ENCODE measurements at places on chromosomes 12 and 14.

DNA sequence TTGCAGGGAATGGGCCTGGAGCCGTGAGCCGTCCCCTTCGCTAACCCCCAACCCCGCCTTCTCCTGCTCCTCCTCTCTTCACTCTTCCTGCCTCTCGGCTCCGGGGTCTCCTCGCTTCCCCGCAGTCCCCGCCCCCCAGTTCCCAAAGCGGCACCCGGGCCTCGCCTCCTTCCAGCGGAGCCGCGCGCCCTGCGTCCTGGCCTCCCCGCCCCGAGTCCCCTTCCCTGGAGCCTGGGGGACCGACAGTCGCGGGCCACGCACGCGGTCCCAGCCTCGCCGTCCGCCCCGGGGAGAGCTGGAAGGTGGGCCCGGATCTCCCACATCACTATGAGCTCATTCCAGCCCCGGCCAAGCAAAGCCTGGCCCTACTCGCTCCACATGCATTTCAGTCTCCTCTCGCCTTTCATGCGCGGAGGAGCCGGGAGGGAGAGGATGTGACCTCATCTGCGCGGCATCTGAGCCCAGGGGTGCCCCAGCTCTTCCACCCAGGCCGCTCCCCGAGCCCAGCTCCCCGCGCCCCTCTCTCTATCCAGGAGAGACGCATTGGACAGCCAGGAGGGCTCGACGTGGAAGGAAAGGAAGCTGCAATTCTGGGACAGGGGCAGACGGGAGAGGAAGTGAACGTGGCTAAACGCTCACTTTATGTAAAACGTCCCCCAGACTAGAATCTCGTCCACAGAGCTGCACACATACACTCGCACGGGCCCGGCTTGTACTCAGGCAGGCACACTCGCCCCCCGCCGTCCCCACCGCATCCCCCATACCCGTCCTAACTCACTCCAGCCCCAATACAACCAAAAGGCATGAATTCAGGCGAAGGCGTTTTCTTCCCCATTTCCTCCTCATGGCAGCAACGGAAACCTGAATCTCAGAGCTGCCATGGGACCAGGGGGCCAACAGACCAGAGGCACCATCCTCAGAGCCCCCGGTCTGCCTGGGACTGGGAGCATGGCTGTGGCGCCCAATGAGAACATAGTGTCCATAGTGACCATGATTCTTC is 108.7 kb upstream of the CCND2 start:
- DNase-seq: no peak

DNA sequence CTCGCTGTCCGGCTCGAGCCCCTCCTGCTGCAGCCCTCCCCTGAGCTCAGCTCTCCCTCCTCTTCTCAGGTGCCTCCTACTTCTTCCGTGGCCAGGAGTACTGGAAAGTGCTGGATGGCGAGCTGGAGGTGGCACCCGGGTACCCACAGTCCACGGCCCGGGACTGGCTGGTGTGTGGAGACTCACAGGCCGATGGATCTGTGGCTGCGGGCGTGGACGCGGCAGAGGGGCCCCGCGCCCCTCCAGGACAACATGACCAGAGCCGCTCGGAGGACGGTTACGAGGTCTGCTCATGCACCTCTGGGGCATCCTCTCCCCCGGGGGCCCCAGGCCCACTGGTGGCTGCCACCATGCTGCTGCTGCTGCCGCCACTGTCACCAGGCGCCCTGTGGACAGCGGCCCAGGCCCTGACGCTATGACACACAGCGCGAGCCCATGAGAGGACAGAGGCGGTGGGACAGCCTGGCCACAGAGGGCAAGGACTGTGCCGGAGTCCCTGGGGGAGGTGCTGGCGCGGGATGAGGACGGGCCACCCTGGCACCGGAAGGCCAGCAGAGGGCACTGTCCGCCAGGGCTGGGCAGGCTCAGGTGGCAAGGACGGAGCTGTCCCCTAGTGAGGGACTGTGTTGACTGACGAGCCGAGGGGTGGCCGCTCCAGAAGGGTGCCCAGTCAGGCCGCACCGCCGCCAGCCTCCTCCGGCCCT is 22.8 kb downstream of the MMP17 start:
- no peak for DNase-seq

DNA sequence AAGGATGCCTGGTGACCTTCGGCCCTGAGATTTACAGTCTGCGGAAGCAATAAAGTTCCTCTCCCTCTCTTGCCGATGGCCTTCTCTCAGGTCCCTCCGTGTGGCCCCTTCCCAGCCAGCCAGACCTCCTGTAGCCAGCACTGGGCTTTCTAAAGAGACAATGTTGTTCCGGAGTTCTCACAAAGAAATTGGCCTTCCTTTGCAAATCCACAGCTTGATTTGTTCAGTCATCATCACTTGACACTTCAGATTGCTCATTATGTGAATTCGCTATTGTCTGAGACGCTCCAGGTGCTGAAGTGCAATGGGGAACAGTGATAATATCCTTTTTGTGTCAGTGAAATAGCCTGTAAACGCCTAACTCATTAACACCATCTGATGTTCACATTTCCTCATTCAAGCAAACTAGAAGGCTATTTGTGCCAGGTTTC is 43.7 kb upstream of the GPHB5 start:
- DNase-seq: no peak

DNA sequence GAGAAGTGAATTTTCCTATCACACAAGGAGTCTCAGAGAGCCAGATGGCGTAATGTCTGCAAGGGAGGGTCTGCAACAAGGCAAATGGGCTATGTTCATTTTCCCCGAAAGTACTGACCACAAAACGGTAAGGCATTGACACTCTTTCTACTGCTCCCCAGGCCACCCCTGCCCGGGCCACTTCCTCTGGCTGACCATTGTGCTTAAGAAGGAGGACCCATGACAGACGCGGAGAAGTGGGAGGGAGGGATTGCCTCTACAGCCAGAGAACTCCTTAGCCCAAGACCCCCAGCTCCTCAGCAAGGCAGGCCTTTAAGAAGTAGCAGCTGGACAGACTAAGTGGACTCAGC is 1.2 kb downstream of the NCKAP5L start:
- DNase-seq: no peak

GRCh38 chr14:99684410-99684934 is 374 bp downstream of the CYP46A1 start:
- DNase-seq: peak; percentile 64

DNA sequence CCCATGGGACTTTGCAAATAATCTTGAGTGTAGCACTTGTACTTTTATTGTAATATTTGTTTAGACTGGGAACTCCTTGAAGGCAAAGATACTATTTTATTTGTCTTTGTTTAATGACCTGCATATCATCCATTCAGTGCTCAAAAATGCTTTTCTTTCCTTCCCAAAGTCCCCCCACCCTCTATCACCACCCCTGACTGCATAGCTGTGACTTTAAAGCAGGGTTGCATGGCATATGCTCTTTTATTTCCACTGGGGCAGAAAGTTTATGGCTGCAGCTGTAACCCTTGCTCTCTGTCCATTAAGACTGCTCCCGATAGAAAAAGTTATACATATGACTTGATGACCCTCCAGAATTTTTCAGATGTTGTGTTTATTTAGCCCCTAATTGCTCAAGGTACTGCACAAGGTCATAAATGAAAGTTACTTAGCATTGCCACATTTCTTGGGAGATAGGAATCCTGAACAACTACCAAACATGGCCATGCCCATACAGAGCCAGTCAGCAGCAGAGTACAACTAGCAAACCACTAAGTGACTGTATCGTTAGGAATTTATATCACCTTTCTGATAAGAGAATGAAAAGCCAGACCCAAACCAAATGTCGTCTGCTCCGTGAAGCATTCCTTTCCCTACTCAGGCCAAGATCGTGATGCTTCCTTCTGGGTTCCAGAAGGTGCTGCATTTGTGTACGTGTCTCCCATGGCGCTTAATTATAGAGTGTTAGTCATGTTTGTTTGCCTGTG is 114.3 kb downstream of the DIP2B start:
- DNase-seq: no peak

DNA sequence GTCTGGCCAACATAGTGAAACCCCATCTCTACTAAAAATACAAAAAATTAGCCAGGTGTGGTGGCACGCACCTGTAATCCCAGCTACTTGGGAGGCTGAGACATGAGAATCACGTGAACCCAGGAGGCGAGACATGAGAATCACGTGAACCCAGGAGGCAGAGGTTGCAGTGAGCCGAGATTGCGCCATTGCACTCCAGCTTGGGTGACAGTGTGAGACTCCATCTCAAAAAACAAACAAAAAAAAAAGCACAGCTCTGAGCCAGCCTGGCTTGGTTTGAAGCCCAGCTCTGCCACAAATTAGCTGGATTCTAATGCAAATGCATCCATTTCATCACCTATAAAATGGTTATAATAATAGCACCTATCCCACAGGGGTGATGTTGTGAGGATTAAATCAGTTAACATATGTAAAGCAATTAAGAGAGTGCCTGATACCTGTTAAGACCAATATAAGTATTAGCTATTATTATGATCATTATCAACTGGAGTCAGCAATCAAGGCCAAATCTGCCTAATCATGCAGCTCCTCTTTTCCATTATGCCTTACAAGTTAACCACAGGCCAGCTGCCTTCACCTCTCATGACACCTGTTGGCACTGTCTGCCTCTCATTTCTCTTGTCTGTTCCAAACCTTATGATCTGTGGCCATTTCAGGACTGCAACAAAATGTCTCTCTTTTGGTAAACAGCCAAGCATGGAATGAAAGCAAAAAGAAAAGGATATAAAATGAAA is 2.1 kb downstream of the GNPTAB start:
- DNase-seq: no peak

GRCh38 chr12:75715323-75715644 is 203.9 kb upstream of the KRR1 start:
- no peak for DNase-seq

DNA sequence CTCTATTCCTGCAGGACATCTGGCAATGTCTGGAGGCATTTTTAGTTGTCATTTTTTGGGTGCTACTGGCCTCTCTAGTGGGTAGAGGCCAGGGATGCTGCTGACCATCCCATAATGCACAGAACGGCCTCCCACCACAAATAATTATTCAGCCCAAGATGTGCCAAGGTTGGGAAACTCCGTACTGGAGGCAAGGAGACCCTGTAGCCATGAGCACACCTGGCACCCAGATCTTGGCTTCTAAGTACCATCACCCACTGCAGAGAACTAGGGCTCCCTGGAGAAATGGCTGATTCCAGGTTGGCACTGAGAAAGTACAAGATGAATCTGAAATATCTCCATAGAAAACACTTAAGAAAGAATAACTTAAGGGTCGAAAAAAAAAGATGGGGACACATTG is 81.7 kb downstream of the RBM19 start:
- no peak for DNase-seq

GRCh38 chr12:92063641-92064040 is 82.0 kb downstream of the BTG1 start:
- DNase-seq: no peak
